HFFc6 (cell line): ENCODE measurements at places on chromosomes 7 and 10. TPM values are rescaled to one million over a fixed set of nuclear protein-coding genes. Genes with fewer than 3 reads are reported as not detected.

NCF1 gene
- total RNA-seq = not detected in 2 replicates

RET gene
- 0.47 to 0.62 TPM (median 0.53 TPM) in 3 replicates for total RNA-seq

MMP21 gene
- not detected in 3 replicates for total RNA-seq

TAS2R5 gene
- 0.17 TPM in 1 of 3 replicates, not detected in the others for total RNA-seq

BAIAP2L1 gene
- total RNA-seq = 13.9 to 15.0 TPM (median 14.9 TPM) in 3 replicates

KCNIP2 gene
- 0.55 to 0.88 TPM (median 0.85 TPM) in 3 replicates for total RNA-seq

GSTO2 gene
- total RNA-seq = 2.6 to 10.6 TPM (median 3.3 TPM) in 3 replicates

CFAP69 gene
- total RNA-seq = 0.77 to 1.5 TPM (median 1.5 TPM) in 3 replicates

UCMA gene
- total RNA-seq = not detected in 2 replicates

DNA sequence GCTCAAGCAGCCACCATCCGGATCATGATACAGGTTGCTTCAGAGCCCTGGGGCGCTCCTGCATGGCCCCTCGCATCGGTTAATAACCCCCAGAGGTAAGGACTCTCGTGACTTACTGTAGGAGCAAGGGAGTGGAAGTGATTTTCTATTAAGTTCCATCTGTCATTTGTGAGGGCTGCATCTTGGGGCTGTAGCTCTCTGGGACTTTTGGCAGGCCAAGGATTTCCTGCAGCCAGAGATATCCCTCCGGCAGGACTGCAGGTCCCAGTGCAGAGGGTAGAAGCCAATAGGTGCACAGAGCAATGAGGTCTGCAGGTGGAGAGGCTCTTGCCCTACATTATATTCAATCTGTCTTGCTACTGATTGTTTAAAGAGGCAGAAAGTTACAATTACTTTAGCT, 356.8 kb upstream of the ADARB2 start:
- DNase-seq = no peak

- DNase-seq = no peak
These were observed 20.1 kb downstream of the TMEM168 start for GRCh38 chr7:112770051-112770450.

DNA sequence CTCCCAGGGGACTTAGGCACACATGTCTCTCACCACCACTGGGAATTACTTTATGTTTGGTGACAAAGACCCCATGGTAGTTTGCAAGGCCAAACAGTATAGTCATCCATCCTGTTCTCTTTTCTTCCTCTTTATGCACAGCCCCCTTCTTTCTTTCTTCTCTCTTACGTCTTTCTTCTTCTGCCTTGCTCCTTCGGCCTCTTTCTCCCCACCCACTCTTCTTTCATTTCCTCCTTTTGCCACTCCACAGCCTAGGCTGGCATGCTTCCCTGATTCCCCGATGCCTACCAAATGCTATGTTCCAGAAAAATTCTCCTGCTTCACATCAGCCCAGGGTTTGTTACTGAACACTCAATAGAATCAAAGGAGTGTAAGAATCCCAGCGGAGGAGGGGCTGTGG, 62.4 kb upstream of the MKLN1 start:
- no peak for DNase-seq

GRCh38 chr10:114523876-114524275, 119.6 kb upstream of the AFAP1L2 start:
- DNase-seq = no peak

GRCh38 chr7:69208848-69209247, 389.4 kb upstream of the AUTS2 start:
- DNase-seq = no peak

GRCh38 chr7:119482209-119482608, 790.8 kb upstream of the KCND2 start:
- no peak for DNase-seq

DNA sequence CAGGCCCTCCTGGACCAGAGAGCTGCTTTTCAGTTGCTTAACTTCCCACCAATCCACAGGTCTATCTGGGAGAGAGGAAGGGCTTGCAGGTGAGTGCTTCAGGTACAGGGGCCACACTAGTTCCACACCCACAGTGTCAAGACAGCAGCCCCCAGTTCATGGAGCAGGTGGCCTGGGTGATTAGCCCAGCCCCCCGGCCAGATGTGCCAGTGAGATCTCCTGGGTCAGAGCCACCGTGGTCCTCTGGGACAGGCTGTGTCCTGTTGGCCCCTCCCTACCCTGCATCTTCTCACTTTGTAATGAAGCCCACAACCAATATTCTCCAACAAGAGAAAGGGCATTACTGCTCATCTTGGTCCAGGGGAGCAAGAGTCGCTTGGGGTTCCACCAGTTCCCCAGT, 30.6 kb downstream of the DRGX start:
- no peak for DNase-seq

GRCh38 chr7:17706275-17706674, 234.0 kb downstream of the SNX13 start:
- DNase-seq = no peak

GRCh38 chr10:92822060-92822634, 26.2 kb upstream of the EXOC6 start:
- DNase-seq = peak; percentile 85

DNA sequence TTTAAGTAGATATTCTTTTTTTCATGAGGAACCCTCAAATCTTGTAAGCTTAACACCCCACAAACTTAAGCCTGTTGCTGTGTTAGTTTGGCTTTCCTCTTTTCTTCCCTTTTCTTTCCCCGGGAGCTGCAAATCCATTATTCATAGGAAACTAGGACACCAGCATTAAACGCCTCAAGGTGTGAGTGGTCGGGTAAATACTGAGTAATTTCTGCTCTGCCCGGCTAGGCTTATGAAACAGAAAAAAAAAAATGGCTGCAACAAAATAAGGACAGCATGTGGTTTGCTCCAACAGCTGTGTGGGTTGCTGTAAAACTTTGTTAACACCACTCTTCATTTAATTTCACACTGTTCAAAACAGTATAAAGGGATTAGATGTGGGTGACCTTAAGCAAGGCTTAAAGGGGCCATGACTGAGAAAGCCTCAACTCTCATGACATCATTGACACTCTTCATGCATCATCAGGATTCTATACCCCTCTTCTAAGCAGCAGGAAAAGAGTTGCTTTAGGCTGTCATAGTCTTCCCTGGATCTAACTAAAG, 104.1 kb downstream of the AOAH start:
- no peak for DNase-seq
